ENCODE measurements at places on chromosomes 1 and 21.

DNA sequence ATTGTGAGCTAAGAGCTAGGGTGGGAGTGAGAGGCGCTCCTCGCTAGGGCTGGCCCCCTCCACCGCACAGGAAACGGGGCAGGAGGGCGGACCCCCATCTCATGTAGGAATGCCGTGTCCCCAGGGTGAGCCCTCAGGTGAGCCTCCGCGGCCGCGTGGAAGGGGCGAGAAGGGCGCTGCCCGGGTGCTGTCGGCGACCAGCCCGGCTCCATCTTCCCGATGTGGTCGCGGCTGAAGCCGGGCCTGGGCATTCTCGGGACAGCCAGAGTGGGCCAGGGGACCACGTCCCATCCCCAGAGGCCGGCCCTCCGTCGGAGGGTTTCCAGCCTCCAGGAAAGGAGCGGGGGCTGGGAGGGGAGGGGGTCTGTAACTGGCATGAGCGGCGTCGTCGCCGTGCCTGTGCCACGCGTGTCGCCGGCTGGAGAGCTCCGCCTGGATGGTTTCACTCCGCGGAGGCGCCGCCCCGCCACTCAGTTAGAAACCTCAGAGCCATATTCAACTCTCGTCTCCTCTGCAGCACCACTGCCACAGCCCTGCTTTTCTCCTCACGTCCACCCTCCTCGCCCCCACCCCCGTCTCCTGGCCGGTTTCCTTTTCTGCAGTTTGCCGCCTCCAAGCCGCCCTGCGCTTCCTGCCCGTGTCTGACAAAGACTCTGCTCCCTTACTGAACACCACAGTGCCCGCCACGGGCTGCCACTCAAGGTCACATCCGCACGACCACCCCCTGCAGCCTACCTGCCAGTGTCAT is at the start of gene TMEM269:
TSS of gene TMEM269 (plus strand) at position 46 of the 748 bp plus-strand sequence. CDS start 4,903 bp downstream, outside the sequence.
- DNase-seq = peak; percentile 47

DNA sequence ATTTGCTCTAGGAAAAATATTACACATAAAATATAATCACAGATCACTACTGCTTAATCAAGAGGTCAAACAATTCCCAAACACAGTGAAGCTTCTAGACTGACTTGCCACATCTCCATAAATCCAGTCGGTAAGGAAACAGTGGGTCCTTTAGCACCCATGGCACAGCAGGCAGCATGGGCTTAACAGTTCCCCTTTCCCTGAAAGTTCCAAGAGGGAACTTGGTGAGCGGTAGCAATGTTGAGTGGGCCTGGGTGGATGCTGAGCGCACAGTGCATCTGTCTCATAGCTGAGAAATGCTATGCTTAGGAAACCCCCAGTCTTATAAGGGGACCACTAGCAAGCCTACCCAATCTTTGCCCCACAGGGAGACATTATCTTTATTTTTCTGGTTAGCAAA is 7.8 kb upstream of the CYB5R1 start:
- no peak for DNase-seq

GRCh38 chr1:47388891-47389238 is 27.2 kb upstream of the FOXE3 start:
- DNase-seq = peak; percentile 90

- no peak for DNase-seq
Measured at GRCh38 chr21:31900121-31900895, 27.5 kb downstream of the HUNK start.

GRCh38 chr1:66434096-66434495 is 99.9 kb upstream of the SGIP1 start:
- no peak for DNase-seq

- no peak for DNase-seq
Measured at GRCh38 chr1:43537423-43538142, 6.9 kb downstream of the PTPRF start.

- no peak for DNase-seq
Measured at GRCh38 chr1:9376886-9377333, 84.2 kb downstream of the SPSB1 start.

- peak; percentile 9 for DNase-seq
Measured at GRCh38 chr1:229666585-229666984, 40.5 kb downstream of the URB2 start.

DNA sequence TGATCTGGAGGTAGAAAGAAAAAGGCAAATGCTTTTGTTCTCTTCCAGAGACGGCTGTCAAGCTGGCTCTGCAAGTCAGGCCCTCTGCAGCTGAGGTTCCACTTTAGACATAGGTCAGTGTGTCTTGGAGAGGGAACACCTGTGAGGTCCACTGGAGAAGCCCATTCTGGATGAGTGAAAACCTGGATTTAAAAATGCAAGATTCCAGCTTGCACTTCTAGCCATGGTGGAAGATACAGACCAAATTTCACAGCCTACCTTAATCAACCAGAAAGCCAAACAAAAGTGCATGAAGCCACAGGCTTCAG is 35.0 kb downstream of the AGPAT3 start:
- DNase-seq = no peak

DNA sequence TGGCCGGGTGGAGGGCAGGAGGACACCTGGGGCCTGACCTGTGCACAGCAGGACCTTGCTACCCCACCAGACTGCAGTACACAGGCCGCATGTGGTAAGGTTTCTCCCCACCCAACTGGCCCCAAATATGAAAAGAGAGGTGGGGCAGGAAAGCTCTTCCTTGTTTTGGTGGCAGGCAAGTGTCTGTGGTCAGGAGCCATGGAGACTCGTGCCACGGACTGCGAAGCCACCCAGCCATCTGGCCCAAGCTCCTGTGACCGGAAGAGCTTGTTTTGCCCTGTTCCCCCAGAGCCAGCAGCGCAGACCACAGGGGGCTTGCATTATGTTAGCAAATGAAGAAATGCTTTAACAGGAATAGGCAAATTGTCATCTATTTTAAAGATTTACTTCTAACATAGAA is 54.9 kb downstream of the OLIG1 start:
- no peak for DNase-seq

DNA sequence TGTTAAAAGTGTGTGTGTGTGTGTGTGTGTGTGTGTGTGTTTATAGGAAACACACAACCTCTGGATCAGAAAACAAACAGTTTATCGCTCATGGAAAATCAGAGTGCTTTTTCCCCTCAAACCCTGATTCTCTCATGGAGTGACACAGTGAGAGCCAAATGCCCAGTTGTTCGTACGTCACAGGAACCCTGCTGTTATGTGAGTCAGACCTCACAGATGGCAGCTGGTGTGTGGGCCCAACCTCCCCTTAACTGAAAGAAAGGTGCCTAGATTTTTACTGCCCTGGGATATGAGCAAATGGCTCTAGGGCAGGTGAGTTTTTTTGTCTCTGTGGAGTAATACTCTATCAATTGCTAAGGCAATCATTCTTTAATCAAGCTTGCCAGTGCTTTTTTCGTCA is 1788.1 kb downstream of the BRINP3 start:
- DNase-seq = peak; percentile 11

DNA sequence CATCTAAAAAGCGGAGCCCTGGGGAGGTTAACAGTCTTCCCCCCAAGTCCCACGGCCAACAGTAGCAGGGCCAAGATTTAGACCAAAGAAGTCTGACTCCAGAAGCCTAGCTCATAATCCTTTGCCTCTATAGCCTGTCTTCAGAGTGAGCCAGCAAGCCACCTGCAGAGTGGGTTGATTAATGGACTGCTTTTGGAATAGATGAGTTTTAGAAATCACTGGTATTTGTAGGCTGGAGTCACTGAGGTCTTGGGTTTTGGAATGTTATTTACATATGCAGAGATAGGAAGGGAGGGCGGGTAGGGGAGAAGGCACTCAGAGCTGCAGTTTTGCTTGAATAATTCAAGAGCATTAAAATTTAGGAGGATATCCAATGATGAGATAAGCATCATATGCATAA is 90.8 kb upstream of the L1TD1 start:
- DNase-seq = no peak

- DNase-seq = peak; percentile 3
Measured at GRCh38 chr1:88648706-88649105, 35.4 kb upstream of the PKN2 start.

- DNase-seq = no peak
Measured at GRCh38 chr1:34865573-34865972, 6.0 kb upstream of the SMIM12 start.

DNA sequence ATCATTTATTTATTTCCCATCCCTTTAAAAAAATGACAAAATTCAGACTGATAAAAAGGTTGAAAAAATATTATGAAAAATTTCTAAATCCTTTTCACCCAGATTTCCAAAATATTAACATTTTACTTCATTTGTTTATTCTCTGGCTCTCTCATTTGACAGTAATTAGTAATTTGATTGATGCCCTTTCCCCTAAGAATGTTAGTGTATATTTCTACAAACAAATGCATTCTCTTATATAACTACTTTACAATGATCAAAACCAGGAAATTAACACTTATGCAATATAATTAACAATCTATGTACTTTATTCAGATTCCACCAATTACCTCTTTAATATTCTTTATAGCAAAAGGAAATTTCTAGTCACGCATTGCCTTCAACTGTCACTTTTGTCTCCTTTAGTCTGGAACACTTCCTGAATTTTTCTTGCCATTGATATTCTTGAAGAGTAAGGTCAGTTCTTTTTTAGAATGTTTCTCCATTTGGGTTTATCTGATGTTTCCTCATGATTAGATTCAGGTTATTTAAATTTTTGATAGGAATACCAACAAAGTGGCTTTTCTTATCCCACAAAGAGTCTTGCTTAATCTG is 3.9 kb downstream of the CD53 start:
- no peak for DNase-seq

DNA sequence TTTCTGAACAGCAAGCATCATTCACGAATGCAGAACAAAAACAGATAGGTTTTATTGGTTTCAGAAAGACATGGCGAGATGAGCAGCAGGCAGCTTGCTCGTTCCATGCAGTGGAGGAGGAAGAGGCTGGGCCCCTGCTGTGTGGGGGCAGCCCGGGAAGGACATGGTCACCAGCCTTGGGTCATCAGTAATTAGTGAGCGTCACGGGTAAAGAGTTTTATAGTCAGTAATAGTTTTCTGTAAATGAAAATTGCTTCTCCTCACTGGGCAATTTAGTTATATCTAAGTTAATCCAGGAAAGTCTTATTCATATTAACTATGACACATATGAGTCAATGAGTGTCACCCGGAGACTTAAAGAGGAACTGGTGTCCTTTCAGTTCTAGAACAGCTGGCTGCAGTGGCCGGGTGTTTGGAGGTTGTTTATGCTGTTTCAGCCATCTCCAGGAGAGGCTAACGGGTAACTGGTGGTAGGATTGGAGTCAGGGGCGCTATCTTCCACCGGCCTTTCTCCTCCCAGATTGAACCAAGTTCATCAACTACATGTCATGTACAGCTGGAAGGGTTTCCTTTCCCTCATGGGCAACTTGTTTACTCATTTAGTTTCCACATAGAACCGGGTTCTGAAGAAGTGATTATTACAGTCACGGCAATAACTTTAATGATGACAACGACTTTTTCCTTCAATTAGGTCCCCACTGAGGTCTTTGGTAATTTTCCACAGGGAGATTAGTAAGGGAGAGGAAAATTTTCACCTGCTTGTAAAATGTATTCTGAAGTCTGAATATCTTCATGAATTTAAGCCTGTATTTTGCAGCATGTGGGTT is 34.6 kb upstream of the SLC45A1 start:
- DNase-seq = no peak

- peak; percentile 14 for DNase-seq
Measured at GRCh38 chr1:234509457-234510328, 30.7 kb upstream of the TARBP1 start.

- no peak for DNase-seq
Measured at GRCh38 chr1:167081594-167082156, 8.5 kb downstream of the GPA33 start.

GRCh38 chr1:206886831-206887230 is 10.4 kb upstream of the IL24 start:
- DNase-seq = no peak

- DNase-seq = peak; percentile 32
Measured at GRCh38 chr1:33429332-33429731, 1.6 kb downstream of the PHC2 start.

GRCh38 chr1:24705260-24706073 is 39.8 kb upstream of the CLIC4 start:
- DNase-seq = peak; percentile 85

GRCh38 chr1:27542463-27543273 is 52.7 kb upstream of the WASF2 start:
- DNase-seq = no peak
